B cell (primary cell): ENCODE measurements at places on chromosomes 16 and 17. TPM values are rescaled to one million over a fixed set of nuclear protein-coding genes. Genes with fewer than 3 reads are reported as not detected.
A peak's percentile ranks its signal among the peaks of the same experiment; 100 is the strongest.

- H3K27ac ChIP-seq = no peak overlapping the region
- no peak for DNase-seq
- no peaks in the 10 kb centered on the region for H3K36me3 ChIP-seq
- H3K4me1 ChIP-seq = peaks cover 9% of the 10 kb centered on the region
- peaks cover 10% of the 10 kb centered on the region for H3K27me3 ChIP-seq
Measured at GRCh38 chr17:4436381-4436780, 2.6 kb downstream of the SPNS3 start.

DNA sequence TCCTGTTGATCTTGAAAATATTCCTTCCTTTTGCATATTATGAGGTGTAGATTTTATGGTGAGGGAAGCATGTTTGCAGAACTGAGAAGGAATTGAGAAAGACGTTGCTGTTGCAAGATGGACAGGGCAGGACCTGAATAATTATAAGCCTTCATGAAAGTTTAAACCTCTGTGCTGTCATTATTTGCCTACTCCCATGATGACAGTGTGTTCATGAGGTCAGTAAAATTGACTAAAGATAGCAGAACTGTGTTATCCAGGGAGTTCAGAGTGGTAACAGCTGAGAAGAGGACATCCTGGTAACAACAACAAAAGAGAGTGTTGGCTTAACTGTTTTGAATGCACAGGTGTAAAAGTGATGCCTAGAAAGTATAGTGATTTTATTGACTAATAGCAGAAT lies 45.3 kb upstream of the HLF start:
- H3K4me1 ChIP-seq = no peaks in the 10 kb centered on the region
- DNase-seq = no peak
- no peak overlapping the region for H3K27ac ChIP-seq
- H3K36me3 ChIP-seq = no peaks in the 10 kb centered on the region
- H3K4me3 ChIP-seq = no peak overlapping the region
- H3K27me3 ChIP-seq = no peaks in the 10 kb centered on the region

DNA sequence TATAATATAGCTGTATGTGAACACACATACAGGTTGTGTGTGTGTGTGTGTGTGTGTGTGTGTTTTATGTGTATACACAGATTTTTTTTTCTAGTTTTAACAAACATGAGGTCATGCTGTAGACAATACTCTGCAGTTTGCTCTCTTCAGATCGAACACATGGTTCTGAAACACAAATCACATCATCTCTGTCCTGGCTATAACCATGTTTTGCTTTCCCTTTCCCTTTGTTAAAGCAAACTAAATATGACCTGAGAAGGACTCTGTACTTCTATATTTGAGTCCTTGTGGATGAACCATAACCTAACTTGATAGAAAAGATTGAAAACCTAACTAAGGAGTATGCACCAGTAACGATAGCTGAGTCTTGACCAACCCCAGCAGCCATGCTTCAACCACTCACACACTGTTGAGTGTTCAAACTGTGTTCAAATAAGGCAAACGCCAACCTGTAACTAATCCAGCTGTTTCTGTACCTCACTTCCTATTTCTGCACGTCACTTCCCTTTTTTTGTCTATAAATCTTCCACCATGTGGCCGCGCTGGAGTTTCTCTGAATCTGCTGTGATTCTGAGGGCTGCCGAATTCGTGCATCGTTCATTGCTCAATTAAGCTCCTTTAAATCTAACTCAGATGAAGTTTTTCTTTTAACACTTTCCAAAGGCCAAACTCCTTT lies 303.8 kb downstream of the HS3ST3B1 start:
- H3K36me3 ChIP-seq = no peaks in the 10 kb centered on the region
- peak overlapping the region; percentile 9 for H3K27ac ChIP-seq
- no peaks in the 10 kb centered on the region for H3K27me3 ChIP-seq
- peak overlapping the region; percentile 15 for H3K4me3 ChIP-seq

- no peaks in the 10 kb centered on the region for H3K27me3 ChIP-seq
- no peak overlapping the region for H3K4me3 ChIP-seq
- H3K4me1 ChIP-seq = peaks cover 34% of the 10 kb centered on the region
- H3K27ac ChIP-seq = no peak overlapping the region
- no peak for DNase-seq
Measured at GRCh38 chr17:63641692-63642448, 19.7 kb downstream of the MAP3K3 start.

DNA sequence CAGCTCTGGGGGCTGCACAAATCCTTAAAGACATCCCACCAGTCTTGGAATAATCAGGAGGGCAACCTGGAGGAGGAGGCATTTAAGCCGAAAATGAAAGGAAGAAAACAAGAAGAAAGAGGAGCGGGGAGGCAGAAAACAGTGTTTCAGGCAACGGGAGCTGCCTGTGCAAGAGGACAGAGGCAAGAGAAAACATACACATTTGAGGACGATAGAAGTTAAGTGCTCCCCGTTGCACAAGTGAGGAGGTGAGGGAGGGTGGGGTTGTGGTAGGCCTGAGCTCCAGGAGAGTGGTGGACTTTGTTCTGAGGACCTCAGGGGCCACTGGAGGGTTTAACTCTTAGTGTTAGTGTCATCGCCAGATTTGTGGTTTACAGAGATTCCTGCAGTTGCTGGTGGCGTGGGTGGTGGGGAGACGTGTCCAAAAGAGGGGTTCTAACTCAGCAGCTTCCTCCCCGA lies 27.6 kb upstream of the CIBAR2 start:
- no peak for DNase-seq
- peaks cover 21% of the 10 kb centered on the region for H3K27me3 ChIP-seq
- no peak overlapping the region for H3K27ac ChIP-seq
- H3K4me1 ChIP-seq = peaks cover 9% of the 10 kb centered on the region
- H3K36me3 ChIP-seq = no peaks in the 10 kb centered on the region

TMEM235 gene
- not detected in 2 replicates for total RNA-seq
